Brain microvascular endothelial cell (primary cell): ENCODE measurements at places on chromosomes 4 and X.

- DNase-seq: no peak
These were observed 197.6 kb downstream of the KIT start for GRCh38 chr4:54855191-54855854.

GRCh38 chr4:184108006-184108501 is 109.6 kb downstream of the ENPP6 start:
- no peak for DNase-seq

DNA sequence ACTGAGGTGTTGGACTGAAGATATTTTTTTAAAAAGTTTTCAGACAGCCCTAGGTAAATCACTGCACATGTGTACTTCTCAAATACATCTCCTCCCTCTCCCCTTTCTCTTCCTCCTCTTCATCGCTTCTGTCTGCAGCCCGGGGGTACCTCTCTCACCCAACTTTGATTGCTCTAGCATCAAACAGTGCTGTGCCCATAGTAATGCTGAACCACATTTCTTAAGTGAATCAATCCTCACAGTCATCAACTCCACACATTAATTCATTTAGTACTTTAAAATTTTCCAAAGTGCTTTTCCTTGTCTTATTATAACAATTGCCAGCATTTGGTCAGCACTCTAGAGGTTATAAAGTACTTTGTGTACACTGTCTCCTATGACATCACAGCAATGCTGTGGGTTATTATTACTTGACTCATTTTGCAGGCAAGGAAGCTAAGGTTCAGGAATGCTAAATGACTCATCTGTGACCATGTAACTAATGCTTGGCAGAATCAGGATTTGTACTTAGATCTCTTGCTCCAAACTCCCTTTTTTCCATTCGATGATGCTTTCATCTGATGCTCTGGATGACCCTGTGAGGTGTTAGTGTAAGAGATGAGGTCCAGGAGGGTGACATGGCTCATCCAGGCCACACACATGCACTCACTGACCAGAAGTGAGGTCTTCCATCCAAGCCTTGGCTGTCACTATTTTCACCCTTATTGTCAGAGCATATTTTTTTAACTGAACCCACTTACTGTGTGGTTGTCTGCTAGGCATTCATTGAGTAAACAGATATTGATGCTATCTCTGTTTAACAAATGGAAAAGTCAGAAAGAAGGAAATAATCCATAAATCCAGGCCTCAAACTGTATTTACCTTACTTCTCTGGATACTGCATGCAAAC is 58.8 kb downstream of the RHOH start:
- peak; percentile 91 for DNase-seq

- DNase-seq: no peak
These were observed 78.6 kb downstream of the CAMK2D start for GRCh38 chr4:113682730-113683537.

DNA sequence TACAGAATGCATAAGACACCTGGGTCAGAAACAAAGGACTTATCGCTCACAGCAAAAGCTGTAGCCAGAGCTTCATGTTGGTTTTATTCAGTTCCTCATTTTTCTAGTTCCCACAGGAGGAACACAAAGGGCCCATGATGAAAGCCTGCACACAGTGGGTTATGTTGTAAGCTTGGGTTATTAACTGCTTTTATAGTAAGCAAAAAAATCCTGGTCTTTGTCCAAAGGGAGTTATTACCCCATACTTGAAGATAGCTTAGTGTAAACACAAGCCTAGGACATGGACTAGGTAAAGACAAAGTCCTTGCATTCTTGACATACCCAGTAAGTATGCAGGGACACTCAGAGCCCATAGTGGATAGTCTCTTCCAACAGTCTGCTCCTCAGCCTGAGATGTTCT is 11.7 kb downstream of the BBS12 start:
- no peak for DNase-seq

DNA sequence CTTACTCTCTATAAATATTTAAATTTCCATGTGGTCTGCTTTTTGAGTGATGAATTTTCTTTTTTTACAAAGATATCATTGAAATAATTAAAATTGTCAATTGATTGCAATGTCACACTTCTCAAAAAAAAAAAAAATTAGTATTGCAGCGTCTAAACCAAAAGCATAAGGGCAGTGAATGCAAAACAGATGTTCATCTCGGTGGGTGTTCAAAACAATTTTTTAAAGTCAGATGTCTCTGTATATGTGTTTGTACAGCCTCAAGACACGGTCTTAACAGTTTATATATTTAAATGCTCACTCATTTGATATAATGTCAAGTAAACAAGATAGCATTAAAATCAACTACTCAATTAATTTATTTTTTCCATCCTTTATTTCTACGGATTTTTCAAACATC is 52.3 kb downstream of the PALLD start:
- no peak for DNase-seq

GRCh38 chr4:82577451-82577850 is 15.7 kb upstream of the TMEM150C start:
- DNase-seq: no peak

DNA sequence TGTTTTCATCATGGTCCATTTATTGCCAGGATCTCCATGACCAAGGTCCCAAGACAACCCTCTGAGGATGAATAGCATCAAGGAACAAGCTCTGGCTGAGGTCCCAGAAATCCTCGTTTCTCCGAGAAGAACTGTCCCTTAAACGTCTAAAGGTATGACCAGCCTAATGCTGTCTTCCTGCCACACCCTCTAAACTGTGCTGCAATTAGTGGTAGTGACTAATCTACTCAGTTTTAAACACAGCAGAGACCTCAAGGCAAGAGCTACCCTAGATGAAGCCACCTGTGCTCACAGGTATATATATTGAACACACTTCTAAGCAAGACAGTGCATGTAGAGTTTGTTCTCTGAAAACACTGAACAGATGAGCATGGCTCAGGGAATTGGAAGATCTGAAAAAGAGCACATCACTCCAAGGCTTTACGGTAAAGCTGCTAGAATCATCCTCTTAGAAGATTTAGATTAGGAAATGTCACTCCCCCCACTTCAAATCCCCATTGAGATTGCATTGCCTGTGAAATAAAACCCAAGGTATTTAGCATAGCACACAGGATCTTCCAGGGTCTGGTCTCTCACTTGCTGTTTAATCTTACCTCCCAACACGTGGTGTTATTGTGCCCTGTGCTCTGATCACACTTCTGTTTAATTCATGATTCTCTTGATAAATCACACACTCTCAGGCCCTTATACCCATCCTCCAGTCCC is 173.9 kb upstream of the VCX3A start:
- DNase-seq: no peak
